ENCODE measurements at places on chromosomes 16 and 17.

DNA sequence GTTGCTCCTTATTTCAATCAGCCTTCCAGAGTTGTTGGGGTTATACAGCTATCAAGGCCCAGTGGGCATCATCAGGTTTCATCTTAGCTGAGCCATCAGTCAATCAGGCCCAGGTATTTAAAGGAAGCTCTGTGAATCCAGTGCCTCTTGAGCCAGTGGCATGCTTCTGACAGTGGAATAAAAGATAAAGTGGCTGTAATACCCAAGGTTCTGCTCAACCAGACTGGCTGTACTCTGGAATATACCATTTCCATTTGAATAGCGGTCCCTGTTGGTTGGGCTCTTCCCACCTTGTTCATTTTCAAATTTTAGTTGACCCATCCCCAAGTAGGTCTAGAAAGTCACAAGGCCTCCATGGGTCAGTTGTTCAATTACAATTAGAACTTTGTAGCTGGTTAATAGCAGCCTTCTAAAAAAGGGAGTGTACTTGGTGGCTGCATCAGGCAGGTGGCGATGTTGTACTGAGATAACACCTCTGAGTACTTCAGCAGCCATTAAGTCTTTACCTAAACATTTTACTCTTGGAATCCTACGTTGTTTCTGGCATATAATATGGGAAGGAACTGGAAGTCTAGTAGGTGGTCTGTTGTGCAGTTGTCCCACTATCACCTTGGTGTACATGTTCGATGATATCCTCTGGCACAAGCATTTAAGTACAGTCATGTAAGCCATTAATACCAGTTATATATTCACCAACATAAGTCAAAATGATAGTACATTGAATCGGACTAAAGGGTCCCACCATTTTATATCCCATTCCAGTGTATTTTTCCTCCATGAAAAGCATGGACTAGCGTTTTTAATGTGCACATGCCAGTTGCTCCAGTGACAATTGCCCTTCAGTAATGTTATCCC lies 294.1 kb downstream of the BCAS3 start:
- DNase-seq = peak; percentile 5

DNA sequence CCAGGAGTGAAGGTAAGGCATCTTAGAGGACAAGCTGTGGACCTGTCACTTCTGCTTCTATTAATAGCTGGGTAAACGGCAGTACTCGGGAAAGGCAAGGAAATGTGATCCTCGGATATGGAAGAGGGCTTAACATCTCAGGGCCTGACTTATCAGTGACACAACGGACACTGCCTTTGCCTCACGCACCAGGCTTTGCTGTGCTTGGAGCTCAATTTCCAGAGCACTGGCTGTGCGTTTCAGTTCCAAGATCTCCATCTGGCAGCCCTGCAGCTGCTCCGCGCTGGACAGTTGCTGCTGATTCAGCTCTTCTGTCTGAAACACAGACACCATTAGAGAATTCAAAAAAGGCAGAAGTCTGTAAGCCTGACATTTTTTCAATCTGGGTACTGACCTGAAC lies 3.5 kb downstream of the KRT40 start:
- no peak for DNase-seq

- no peak for DNase-seq
Measured at GRCh38 chr17:61863801-61864126, 436 bp upstream of the BRIP1 start.

GRCh38 chr17:19510903-19511302 lies 22.8 kb upstream of the SLC47A1 start:
- DNase-seq = no peak

- no peak for DNase-seq
Measured at GRCh38 chr17:4357030-4357628, 9.3 kb downstream of the UBE2G1 start.

GRCh38 chr17:21371511-21372081 lies 4.6 kb upstream of the KCNJ12 start:
- no peak for DNase-seq

GRCh38 chr17:21246698-21247097 lies 6.5 kb downstream of the NATD1 start:
- no peak for DNase-seq

GRCh38 chr16:995087-995486 lies 13.5 kb downstream of the SOX8 start:
- DNase-seq = no peak

DNA sequence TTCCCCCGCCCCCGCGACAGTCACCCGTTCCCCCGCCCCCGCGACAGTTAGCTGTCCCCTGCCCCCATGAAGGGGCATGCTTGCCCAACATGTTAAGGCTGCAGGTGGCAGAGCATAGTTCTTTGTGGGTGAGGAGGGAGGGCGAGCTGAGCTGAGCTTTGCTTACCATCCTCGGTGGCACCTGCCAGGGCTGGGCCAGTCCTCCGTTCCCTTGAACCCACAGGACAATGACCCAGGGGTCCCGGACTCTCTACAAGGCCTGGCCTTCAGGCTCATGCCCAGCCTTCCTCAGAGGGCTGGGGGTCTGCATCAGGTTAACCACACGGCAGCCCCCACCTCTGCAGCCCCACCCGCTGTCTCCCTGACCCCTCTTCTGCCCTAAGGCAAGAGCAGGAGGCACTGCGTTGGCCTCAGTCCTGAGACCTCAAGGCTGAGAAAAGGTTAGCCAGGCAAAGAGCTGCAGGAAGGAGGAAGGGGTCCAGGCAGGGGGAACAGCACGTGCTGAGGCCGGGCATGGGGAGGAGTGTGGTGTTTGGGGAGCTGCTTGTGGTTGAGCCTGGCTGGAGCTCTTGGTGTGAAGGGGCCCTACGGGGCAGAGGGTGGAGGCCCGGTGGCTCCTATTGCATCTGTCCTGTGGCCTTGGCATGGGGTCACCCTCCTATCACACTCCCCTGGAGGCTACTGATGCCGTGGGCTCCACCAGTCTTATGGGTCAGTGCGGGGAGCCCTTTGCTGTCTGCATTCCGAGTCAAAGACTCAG lies 11.4 kb upstream of the DOC2B start:
- no peak for DNase-seq

GRCh38 chr17:2067048-2067561 lies 12.2 kb downstream of the HIC1 start:
- DNase-seq = no peak

GRCh38 chr16:47927330-47927729 lies 228.5 kb downstream of the ABCC12 start:
- no peak for DNase-seq

DNA sequence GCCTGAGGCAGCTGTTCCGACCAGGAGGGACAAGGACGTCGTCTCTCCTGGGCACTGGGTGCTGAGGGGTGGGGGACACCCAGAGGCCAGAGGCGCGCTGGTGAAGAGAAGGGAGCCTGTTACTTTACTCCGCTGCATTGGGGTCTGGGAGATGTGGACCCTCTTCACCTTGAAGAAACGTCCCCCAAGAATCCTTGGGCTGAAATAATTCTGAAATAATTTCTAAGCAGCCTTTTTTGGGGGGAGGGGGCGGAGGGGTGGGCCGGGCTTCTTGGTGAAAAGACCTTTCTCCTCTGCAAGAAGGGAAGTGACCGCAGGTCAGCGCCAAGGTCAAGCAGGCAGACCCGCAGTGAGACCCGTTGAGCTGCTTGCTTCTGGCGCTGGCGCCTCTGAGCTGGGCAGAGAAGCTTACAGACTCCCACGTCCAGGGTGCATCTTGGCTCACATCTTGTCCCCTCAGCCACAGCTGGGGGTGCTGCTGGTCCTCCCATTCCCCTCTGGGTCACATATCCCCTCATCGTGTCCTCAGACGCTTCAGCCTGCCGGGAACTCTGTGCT lies 1.1 kb downstream of the SYT17 start:
- DNase-seq = no peak

GRCh38 chr16:2925951-2926649 lies 14.4 kb downstream of the FLYWCH1 start:
- no peak for DNase-seq

- no peak for DNase-seq
Measured at GRCh38 chr17:65723431-65724151, 162.1 kb upstream of the AXIN2 start.

- DNase-seq = peak; percentile 46
Measured at GRCh38 chr17:79777120-79777893, 641 bp upstream of the CBX2 start.

DNA sequence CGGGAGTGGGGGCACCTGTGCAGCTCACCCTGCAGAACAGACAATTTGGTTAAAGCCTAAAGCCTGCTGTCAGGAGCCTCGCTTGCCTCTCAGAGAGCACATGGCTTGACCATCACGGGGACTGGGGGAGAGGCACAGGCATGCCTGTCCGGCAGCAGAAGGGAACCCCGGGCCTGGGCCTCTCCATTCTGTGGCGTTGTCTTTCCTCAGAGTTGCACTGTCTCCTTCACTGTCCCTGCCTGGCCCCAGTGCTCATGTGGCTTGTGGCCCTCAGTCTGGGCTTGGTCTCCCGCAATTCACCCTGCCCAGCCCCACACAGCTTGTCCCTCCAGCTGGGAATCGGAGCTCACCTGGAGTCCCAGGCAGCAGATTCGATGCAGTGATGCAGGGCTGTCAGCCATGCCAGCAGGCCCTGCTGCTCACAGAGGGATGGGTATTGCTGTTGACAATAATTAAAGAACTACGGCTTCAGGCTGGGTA lies 189.9 kb downstream of the SEC14L1 start:
- DNase-seq = no peak

GRCh38 chr17:21275047-21275578 lies 9.4 kb upstream of the MAP2K3 start:
- DNase-seq = no peak

DNA sequence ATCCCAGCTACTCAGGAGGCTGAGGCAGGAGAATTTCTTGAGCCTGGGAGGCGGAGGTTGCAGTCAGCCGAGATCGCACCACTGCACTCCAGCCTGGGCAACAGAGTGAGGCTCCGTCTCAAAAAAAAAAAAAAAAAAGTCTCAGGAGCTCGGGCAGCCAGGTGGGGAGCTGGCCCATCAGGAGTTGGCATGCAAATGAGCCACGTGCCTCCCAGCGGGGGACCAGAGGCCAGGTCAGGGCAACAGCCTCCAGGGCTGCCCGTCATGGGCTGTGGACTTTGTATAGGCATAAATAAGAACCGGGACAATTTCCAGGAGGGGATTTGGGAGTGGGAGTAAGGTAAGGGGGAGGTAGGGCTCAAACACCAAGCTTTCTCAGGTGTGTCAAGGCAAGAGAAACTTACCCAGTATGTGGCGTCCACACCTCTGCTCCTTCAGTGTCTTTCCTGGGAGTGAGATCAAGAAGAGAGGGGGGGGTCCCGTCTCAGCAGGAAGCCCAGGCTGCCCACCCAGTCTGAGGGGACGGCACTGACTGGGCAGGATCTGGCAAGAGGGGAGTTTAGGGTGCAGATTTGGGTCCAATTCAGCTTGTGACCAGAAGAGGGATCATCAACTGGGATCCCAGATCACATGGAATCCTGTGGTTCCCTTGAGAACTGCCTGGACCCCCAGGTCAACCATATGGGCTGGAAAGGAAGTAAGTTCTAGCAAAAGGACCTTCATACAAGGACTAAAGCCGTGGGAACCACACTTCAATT lies 22.3 kb upstream of the G6PC1 start:
- DNase-seq = no peak

- DNase-seq = peak; percentile 86
Measured at GRCh38 chr17:43211480-43212402, at the start of gene TMEM106A. TSS of gene TMEM106A (plus strand) at chr17:43211875. CDS start at chr17:43213042, 1,167 bp downstream.

DNA sequence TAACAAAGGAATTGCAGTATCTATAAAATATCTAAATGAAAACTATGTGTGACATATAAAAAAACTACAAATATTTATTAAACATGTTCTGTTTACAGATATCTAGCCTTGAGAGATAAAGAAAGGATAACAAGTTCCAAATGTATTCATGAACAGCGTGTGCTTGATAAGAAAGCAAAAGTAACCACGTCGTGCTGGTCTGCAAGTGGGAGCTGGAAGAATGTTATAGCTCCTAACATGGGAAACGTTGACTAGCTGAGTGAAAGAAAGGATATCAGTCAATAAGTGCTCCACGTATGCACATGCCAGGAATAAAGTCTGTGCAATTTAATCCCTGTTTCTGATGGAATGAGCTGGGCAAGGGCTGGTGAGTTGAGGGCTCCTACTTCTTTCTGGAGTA lies 71.2 kb upstream of the CDYL2 start:
- DNase-seq = no peak

DNA sequence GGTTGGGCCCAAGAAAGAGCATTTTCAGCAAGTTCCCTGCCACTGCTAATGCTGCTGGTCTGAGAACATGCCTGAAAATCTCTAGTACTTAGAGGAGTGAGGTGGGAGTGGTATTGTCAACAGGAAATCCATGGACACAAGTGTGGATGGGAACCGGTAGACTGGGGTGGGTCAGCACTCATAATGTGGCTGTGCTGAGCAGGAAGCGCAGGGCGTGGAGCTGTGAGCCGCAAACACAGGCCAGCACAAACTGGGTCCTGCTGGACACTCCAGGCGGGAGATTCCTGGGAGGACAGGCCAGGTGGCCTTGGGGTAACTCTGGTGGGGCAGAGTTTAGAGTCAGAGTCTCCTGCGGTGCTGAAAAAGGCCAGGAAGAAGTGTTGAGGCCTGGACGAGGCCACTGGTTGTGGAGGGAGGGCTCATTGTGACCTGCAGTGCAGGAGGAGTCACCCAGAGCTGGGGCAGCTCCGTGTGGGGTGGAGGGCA lies 62.6 kb downstream of the BANP start:
- no peak for DNase-seq

GRCh38 chr17:50218071-50218759 lies 16.8 kb upstream of the COL1A1 start:
- DNase-seq = no peak

DNA sequence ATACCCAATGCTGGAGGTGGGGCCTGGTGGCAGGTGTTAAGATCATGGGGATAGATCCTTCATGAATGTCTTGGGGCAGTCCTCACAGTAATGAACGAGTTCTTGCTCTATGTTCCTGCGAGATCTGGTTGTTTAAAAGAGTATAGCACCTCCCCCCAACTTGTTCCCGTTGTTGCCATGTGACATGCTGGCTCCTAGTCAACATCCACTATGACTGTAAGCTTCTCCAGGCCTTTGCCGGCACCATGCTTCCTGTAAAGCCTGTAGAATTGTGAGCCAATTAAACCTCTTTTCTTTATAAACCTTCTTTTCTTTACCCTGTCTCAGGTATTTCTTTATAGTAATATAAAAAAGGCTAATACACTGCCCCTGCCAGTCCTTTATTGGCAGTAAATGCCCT lies 33.3 kb downstream of the RANBP10 start:
- no peak for DNase-seq

GRCh38 chr17:49742166-49742638 lies 21.7 kb downstream of the FAM117A start:
- DNase-seq = no peak

DNA sequence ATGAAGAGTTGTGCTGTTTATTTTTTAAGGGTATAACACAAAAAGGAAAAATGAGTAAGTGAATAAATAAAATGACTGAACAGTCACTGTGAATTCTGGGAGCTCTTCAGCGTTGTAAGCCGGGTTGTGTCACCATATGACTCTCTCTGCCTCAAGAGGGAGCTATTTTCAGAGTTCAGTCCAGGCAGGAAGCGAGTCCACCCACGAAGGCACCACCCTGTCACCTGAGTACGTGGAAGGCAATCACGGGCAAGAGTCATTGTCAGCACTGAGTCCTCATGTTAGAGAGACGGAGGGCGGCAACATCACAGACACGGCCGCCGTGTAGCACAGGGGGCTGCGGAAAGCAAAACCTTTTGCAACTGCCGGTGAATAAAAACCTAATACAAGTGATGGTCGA lies 227.6 kb downstream of the UTP18 start:
- no peak for DNase-seq

GRCh38 chr17:81257533-81257932 lies 18.4 kb downstream of the NDUFAF8 start:
- no peak for DNase-seq
